ENCODE measurements at places on chromosomes 7 and 10.
A peak's percentile ranks its signal among the peaks of the same experiment; 100 is the strongest.

- no peak for DNase-seq
Measured at GRCh38 chr10:116774728-116775151, 32.4 kb upstream of the HSPA12A start.

- no peak for DNase-seq
Measured at GRCh38 chr7:7957513-7957912, 11.1 kb upstream of the GLCCI1 start.

GRCh38 chr7:28301148-28301641 is 111.1 kb upstream of the CREB5 start:
- DNase-seq: no peak

GRCh38 chr10:117271427-117271826 is 30.5 kb downstream of the SLC18A2 start:
- DNase-seq: no peak

DNA sequence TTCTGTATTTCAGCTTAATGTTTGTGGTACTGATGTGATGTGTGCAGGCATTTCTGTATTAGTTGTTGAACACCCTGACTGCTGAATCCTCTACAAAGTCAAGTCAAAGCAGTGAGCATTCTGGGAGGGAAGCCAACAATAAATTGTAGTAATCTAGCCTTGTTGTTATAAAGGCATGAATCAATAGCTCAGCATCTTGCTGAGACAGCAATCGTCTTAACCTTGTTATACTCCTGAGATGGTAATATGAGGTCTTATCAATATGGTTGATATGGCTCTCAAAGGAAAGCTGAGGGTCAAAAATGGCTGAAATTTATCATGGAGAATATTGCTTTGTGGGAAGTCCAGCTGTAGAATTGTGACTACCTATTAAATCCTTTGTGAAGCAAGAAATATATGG is 299.4 kb downstream of the DNAJB9 start:
- DNase-seq: no peak

DNA sequence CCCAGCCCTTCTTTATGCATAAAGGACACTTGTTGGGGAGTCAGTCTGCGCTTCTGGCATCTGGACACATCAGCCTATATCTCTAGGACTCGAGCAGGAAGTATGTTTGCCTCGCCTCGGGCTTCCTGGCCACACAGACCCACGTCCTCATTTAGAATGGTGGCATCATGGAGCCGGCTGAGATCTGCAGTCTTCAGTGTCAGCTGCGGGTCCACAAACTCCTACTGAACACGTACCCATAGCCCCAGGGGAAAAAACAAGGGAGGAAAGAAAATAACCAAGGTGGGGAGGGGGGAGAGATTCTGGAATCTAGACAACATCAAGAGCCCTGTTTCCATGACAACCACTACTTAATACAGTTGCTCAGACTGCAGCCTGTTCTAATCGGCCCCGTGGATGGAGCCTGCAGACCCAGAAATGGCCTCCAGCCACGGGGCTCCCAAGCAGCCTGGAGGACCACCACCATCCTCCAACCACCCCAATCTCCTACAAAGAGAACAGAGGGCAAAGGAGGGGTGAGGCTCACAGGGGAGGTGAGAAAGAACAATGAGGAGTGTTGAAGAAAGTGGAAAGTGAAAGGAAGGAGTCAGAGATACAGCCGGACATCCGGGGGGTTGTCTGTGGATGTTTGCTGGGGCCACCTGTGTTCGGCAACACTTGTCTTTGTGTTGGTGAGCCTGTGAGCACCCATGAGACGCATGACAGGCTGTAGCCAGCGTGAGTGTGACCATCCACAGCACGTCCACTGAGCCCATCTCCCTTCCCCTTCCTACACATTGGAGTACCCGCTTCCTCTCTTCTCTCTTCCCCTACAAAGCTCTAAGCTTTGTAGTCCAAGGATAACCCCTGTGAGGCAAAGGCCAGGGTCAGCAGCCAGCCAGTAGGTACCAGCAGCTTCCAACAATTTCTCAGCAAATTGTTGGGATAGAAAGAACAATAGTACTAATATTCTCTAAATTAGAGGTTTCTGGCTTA is 141.0 kb downstream of the PLXNA4 start:
- DNase-seq: no peak

GRCh38 chr10:79429751-79430150 is 15.7 kb downstream of the ZCCHC24 start:
- no peak for DNase-seq

DNA sequence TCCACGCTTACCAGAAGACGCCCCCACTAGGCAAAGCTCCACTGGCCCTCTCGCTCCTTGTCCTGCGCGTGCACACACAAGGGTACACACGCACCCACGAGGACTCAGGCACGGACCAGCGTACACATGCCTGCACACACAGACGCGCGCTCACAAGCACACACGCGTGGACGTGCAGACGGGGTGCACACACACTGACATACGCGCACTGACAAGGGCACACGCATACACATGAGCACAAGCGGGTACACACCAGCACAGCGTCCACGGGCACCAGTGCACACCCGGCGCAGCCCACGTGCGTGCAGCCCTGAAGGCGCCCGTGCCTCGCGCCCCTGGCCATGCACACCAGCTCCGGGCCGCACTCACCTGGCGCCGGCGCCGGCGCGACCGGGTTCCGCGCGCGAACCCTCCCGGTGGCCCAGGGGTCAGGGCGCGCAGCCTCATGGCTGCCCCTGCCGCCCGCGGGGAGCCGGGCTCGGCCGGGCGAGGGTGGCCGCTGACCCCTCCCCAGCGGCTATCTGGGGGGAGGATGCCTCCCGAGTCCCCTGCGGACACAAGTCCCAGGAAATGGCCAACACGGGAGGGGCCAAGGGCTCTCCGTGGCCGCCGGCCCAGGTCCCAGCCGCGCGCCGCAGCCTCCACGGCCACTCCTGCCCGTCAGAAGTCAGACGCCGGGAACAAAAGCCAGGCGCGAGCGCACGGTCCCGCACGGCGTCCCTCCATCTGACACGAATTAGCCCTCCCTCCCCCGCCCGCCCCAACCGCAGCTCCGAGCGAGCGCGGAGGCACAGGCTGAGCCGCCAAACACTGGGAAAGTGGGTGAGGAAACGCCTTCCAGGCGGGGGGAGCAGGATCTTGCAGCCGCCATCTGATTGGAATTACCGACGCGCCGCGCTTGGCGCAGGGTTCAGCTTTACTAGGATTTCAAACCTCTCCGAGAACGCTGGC is 45.0 kb downstream of the TNS3 start:
- no peak for DNase-seq

- DNase-seq: no peak
Measured at GRCh38 chr10:117530791-117531190, 11.8 kb upstream of the EMX2 start.

GRCh38 chr7:5183155-5183554 is 6.9 kb upstream of the WIPI2 start:
- DNase-seq: no peak

- no peak for DNase-seq
Measured at GRCh38 chr7:154373956-154374355, 321.8 kb downstream of the DPP6 start.

DNA sequence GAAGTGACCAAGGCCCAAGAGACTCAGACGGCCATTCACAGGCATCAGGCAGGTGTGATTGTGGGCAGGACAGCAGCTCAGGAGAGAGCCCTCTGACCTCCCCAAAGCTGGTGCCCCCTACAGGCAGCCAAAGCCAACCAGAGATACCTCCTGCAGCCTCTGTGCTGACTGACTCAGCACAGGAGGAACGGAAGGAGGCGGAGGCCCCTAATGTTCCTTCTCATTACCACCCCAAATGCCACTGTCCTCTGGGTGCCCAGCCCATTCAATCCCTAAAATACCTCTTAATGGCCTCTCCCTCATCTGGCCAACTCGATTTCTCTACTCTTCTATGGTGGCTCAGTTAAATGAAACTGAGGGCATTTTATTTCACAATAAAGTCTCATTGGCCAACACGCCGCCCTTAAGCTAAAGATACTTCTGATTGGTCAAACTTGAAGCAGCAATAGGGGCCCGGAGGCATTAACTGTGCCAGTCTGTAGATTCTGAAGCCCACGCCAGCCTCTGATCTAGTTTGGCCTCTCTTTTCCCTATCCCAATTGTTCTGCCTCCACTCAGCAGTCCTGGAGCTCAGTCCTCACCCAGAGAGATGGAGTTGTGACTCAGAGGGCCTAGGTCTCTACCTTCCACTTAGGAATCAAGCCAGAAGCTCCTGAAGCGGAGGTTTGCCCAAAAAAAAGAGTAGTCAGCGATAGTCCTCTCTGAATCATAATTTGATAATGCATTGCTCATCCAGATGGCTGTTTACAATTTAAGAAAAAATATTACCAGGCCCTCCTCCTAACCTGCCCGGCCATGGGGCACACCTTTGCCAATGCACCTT is 1.2 kb downstream of the CYREN start:
- peak; percentile 66 for DNase-seq

DNA sequence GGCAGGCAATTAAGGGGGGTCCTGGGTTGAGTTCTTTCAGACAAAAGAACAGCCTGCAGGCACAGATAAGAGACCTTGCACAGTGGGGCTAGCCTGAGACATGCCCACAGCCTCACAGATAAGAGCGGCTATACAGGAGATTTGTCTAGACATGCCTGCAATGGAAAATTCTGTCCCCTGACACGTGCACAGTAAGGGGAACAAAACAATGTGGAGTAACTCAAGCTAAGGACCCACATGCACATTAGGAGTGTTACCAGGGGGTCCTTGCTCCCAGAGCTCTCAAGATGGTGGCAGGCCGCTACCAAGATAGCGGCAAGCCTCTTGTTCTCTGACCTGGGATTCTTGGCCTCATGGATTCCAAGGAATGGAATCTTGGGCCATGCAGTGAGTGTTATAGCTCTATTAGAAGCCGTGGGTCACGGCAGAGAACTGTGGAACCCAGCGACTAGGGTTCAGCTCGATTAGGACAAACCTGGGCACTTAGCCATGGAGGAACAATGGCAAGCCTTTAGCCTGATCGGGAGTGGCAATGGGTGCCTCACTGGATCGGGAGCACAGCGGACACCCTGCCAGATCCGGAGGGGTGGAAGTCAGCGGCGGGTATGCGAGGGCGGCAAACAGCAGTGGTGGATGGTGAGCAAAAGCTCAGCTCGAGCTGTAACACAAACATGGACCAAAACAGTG is 196.9 kb downstream of the CCSER2 start:
- DNase-seq: no peak

DNA sequence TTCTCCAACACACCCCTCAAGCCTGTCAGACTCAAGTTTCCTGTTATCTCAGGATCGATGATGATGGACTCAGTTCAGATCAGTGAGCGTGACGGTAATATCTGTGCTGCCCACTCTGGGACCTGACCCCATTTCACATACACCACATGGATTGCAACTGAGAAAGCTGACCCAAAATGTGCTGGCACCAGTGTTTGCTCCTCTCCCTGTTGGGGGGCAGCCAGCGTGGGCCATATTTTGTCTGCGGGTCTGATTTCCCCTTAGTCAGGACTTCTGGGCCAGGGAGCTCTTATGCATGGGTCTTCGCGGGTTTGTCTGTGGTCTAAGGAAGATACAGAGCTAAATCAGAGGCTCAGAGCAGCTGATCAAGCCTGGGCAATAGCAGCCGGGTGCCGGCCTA is 42.6 kb upstream of the TRIM8 start:
- DNase-seq: no peak

GRCh38 chr7:28999427-28999826 is 41.3 kb upstream of the TRIL start:
- DNase-seq: no peak

DNA sequence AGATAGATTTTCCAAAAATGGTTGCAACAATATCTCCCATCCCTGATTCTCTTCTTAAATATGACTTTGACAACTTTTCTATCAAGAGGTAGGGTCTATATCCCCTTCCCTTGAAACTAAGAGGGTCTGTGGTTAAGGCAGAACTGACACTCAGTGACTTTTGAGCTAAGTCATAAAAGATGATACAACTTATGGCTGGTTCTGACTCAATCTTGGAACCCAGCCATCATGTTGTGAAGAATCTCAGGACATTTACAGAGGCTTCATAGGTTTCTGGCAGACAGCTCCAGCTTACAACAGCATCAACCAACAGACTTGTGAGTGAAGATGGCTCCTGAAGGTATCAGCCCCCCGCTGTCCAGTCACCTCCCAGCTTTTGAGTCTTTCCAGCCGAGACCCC is 203.5 kb downstream of the RNLS start:
- no peak for DNase-seq

- no peak for DNase-seq
Measured at GRCh38 chr7:47258798-47259197, 323.1 kb downstream of the TNS3 start.

DNA sequence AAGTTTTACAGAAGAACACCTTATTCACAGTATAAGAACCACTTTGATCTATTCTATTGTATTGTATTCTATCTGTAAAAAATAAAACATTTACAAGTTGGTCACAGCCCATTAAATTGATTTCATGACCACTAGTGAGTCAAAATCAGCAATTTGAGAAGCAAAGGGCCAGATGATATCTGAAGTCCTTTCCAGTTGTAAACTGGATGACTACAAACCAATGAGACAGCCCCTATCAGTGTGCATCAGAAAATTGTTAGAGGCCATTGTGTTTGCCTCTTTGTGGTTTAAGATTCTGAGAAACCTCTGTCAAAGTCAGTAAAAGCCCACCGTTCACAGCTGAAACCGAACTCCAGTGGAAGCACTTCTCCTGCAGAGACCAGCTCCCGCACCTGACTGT is 54.8 kb downstream of the TBXAS1 start:
- DNase-seq: no peak

- DNase-seq: no peak
Measured at GRCh38 chr7:130669085-130669700, 645 bp upstream of the COPG2 start.

DNA sequence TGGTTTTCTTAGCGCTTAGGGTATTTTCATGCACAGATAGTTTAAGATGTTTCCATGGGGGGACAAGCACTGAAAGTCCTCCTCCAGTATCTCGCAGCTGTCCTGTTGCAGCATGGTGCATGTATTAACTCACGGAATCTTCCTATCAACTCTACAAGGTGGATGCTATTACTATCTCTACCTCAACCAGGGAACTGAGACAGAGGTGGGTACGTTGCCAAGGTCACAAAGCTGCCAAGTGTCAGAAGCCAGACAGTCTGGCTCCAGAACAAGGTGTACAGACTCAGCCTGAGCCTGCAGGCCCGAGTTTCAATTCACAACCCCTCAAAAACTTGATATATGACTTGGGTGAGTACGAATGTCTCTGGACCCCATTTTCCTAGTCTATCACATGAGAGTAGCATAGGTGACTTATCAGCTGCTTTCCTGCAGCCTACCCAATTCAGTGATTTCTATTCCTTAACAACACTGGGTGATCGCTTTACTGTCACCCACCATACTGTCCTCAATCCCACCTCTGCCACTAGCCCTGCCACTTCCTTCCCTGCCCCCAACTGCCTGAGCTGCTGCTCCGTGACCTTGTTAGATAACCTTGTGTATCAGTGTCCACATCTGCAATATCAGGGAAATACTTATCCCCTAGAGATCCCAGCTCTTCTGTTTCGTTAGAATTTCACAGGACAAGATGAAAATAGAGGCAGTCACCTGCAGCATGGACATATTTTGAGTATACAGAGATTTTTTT is 92.1 kb downstream of the ABCC2 start:
- no peak for DNase-seq

- DNase-seq: no peak
Measured at GRCh38 chr10:58868736-58869435, 307.6 kb upstream of the PHYHIPL start.

- DNase-seq: no peak
Measured at GRCh38 chr7:17709127-17709526, 231.2 kb downstream of the SNX13 start.

Data from stimulated activated CD4-positive, alpha-beta T cell treated with anti-CD3 and anti-CD28 coated beads, Interleukin-12 subunit alpha, Interleukin-12 subunit beta, amount 100 ng/mL, for 48 hours (primary cell).